Epithelial cell of proximal tubule (primary cell): ENCODE measurements at places on chromosomes 5 and 9. TPM values are rescaled to one million over a fixed set of nuclear protein-coding genes. Genes with fewer than 3 reads are reported as not detected.

Gene WDR38
- not detected in 2 replicates for total RNA-seq

Gene SERF1B
- total RNA-seq = 33.8 and 59.3 TPM in 2 replicates

Gene EDIL3
- 77.3 and 80.1 TPM in 2 replicates for total RNA-seq

Gene FBP2
- total RNA-seq = not detected in 2 replicates

Gene SPINK7
- not detected in 2 replicates for total RNA-seq

Gene STXBP1
- 12.4 and 14.6 TPM in 2 replicates for total RNA-seq

Gene PAEP
- not detected in 2 replicates for total RNA-seq

Gene NRARP
- total RNA-seq = 2.2 and 4.9 TPM in 2 replicates

Gene CCL21
- total RNA-seq = not detected in 2 replicates

Gene ANKDD1B
- 0.07 and 1.3 TPM in 2 replicates for total RNA-seq

Gene TDRD7
- total RNA-seq = 6.0 and 9.4 TPM in 2 replicates

Gene IFNA21
- not detected in 2 replicates for total RNA-seq

Gene SPATA31D4
- not detected in 2 replicates for total RNA-seq

Gene GRPEL2
- 15.5 and 21.6 TPM in 2 replicates for total RNA-seq

Gene ENTREP1
- total RNA-seq = 0.87 and 4.6 TPM in 2 replicates

Gene FGFR4
- 50.0 and 54.6 TPM in 2 replicates for total RNA-seq

Gene ANKRD20A1
- total RNA-seq = 0.17 and 0.36 TPM in 2 replicates

Gene AK8
- total RNA-seq = 0.14 and 0.46 TPM in 2 replicates

Gene BRD9
- total RNA-seq = 41.1 and 42.4 TPM in 2 replicates

Gene LCN12
- total RNA-seq = 1.2 TPM in 1 of 2 replicates, not detected in the other

Gene INSL6
- total RNA-seq = not detected in 2 replicates

Gene FBN2
- 7.6 and 19.0 TPM in 2 replicates for total RNA-seq

Gene PTGDS
- not detected in 2 replicates for total RNA-seq

Gene SMC2
- total RNA-seq = 23.1 and 29.9 TPM in 2 replicates

Gene PLAC8L1
- total RNA-seq = 0.58 TPM in 1 of 2 replicates, not detected in the other

Gene REEP2
- total RNA-seq = 9.9 and 30.6 TPM in 2 replicates

Gene SKP2
- 25.2 and 44.3 TPM in 2 replicates for total RNA-seq

Gene FOXD4L5
- not detected in 2 replicates for total RNA-seq

Gene HAVCR1
- 11.4 and 25.8 TPM in 2 replicates for total RNA-seq

Gene CD74
- total RNA-seq = 31.2 and 54.4 TPM in 2 replicates

Gene LCN2
- 45.7 and 106 TPM in 2 replicates for total RNA-seq

Gene PKD2L2
- not detected in 2 replicates for total RNA-seq

Gene SYK
- 15.7 and 16.9 TPM in 2 replicates for total RNA-seq

Gene INSL4
- total RNA-seq = not detected in 2 replicates

Gene CORO2A
- total RNA-seq = 3.7 and 5.7 TPM in 2 replicates

Gene TMC1
- total RNA-seq = not detected in 2 replicates

Gene FOXD4
- 0.07 and 0.46 TPM in 2 replicates for total RNA-seq

Gene SPATA31C1
- 0.14 TPM in 1 of 2 replicates, not detected in the other for total RNA-seq

Gene GLDC
- 58.2 and 68.8 TPM in 2 replicates for total RNA-seq
